G401 (cell line): ENCODE measurements at places on chromosomes 5 and 9.
A peak's percentile ranks its signal among the peaks of the same experiment; 100 is the strongest.

DNA sequence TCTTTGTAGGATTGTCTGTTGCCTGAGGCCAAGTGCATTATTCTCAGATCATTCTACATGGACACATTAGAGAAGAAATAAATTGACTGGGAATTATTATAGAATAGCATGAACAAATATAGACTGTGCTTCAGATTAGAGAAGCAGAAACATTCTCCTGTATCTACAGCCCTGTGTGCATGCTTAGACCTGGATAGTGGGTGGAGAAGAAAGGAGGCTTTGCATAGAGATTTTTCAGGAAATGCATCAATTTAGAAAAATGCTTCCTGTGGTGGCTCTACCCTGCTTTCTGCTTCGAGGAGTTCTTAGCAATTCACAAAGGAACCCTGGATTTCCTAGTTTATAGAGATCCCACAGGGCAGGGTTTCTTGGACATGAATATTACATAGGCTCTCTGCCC, 66.7 kb downstream of the IRX1 start:
- DNase-seq: no peak

- DNase-seq: no peak
Observed at GRCh38 chr5:178314961-178315820, 82.6 kb upstream of the PHYKPL start.

GRCh38 chr9:125889476-125890419, 142.6 kb downstream of the PBX3 start:
- peak; percentile 55 for DNase-seq

- no peak for DNase-seq
Observed at GRCh38 chr9:134359493-134360179, 33.4 kb downstream of the RXRA start.

- DNase-seq: no peak
Observed at GRCh38 chr5:10674582-10674981, 86.5 kb downstream of the DAP start.

DNA sequence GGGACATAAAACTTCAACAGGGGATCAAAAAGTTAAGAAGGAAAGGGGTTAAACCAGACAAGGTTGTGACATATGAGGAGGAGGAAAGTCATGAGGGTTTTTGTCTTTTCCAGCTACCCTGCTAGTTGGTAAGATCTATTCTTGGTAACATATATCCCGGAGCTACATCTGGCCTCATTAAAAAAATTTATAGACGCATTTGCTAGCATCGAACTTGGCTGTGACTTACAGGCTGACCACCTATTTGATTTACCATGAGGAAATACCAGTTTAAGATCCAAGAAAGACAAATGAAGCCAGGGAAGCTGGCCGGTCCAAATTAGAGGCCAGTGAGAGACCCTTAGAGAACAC, 87.6 kb upstream of the NIPAL4 start:
- no peak for DNase-seq

DNA sequence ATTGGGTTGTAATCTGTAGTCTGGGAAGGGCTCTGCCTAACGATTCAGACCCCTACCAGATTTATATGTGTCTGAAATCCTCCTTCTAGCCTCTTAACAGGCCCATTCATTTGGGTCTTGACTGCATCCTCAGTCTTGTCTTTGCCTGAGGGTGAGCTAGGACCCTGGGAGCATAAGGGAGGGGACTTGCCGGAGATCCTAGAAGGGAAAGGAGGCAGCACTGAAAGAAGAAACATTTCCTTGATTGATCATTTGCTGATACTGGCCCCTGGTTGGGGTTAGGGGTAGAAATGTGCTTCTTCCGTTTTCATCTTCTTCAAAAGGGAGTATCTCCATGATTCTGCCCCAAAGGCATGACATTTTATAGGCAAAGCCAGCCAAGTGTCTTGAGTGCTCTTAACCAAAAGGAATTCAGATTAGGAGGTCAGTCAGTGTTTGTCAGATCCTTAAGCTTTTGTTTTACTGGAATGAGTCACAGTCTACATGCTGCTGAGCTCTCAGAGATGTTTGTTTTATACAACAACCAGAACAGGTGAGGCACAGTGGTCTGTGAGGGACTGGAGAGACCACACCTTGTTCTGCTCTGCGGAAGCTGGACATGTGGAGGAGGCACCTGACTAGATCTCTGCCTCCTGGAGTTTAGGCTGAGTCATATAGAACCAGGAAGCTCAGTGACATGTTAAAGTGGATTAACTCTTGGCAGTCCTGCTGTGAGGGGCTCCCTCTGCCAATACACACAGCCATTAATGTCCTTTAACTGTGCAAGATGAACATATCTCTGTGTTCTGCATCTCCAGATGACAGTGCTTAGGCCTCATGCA, 37.7 kb downstream of the PCDHAC2 start:
- DNase-seq: peak; percentile 79

GRCh38 chr5:73954381-73954780, 328.4 kb downstream of the ARHGEF28 start:
- no peak for DNase-seq

DNA sequence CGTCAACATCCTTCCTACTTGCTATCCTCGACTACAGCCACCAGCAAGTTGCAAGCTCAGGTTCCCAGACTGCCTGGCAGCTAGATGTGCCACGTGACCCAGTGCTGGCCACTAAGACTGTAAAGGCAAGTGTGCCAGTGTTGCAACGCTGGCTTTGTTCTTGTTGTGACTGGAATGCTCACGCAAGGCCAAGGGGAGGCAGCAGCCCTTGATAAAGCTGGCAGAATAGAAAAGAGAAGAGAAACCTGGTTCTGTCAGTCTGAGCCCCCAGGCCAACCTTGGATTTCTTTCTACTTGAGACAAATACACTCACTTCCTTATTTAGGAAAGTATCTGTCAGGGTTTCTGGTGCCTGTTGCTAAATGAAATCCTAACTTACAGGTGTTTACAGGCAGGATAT, 113.0 kb downstream of the KLHL3 start:
- peak; percentile 97 for DNase-seq

DNA sequence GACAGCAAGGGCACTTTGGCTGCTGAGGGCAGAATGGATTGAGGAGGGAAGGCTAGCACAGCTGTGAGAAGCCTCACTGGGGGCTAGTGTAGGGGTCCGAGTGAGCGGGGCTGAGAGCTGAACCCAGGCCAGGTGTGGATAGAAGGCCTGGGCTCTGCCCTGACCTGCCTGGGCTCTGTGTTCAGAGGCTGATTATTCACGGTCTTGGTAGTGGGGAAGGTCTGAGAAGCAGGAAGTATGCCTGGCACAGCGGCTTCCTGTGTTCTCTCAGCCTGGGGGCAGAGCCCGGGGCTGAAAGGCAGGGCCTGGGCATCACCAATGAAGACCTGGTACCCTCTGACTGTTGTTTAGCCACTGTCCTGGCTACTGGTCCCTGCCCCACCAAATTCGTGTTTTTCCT, 136.4 kb upstream of the TBC1D2 start:
- DNase-seq: no peak

GRCh38 chr9:123033864-123034601, 566 bp downstream of the GPR21 start:
- peak; percentile 68 for DNase-seq

DNA sequence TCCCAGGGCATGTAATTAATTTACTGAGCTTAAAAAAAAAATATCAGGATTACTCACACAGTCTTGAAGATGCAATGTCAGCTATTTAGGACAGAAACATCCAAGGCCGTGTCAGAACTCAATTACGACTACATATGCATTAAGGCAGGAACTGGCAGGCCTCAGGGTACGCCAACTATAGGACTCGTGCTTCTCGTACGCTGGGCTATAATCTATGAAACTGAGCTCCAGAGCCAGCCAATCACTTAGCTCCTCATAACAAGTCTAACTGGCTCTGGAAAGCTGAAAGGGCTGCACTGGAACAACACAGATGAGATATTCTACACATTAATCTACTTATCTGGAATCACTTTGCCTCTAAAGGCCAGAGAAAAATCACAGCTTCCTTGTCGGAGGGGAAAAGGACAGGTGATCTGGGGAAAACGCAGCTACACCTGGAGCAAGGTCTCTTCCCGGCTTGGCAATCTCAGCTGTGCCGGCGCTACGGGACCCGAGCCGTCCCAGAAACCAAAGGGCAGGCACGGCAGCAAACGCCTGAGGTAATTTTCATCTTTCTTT, 212.0 kb downstream of the DEPDC1B start:
- no peak for DNase-seq

DNA sequence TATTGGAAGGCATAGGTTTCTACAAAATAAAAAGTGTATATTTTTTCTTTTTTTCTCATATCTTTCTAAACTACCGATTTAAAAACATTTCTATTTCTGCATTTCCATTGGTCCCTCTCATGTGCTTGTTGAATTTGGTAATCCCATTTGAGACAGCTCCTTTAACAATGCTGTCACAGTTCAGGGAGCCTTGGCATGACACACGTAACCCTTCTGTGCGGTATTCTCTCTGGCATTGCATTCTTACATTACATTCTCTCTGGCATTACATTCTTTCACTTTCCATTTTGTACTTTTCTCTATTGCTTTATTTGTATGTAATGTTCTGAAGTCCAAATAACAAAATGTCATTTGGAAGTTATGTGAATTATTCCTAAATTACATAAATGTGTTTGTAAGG, 150.7 kb upstream of the RASGRF2 start:
- no peak for DNase-seq

GRCh38 chr9:80320480-80320879, 748.7 kb downstream of the TLE4 start:
- DNase-seq: no peak

DNA sequence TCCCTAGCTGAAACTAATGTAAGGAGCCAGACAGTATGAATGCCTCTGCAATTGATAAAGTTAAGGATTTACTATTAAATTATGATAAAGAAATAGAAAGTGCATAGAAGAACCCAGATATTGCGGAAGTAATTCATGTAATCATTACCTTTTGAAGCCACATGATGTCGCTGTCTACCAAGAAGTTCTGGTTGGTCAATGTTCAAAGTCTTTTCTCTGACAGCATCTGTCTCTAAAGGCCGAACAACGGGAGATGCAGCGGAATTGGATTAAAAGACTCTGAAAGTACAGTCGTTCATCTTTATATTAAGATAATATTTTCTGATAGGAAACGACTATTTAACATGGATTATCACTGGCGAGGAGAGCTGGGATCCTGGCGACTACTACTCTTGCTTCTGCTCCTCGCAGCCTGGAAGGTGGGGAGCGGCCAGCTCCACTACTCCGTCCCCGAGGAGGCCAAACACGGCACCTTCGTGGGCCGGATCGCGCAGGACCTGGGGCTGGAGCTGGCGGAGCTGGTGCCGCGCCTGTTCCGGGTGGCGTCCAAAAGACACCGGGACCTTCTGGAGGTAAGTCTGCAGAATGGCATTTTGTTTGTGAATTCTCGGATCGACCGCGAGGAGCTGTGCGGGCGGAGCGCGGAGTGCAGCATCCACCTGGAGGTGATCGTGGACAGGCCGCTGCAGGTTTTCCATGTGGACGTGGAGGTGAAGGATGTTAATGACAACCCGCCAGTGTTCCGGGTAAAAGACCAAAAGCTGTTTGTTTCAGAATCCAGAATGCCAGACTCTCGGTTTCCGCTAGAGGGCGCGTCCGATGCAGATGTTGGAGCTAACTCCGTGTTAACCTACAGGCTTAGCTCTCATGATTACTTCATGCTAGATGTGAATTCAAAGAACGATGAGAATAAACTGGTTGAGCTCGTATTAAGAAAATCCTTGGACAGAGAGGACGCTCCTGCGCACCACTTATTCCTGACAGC, at the start of gene PCDHA8:
TSS of gene PCDHA8 (plus strand) at position 210 of the 985 bp plus-strand sequence. CDS start at position 345, 135 bp downstream.
- DNase-seq: peak; percentile 64

DNA sequence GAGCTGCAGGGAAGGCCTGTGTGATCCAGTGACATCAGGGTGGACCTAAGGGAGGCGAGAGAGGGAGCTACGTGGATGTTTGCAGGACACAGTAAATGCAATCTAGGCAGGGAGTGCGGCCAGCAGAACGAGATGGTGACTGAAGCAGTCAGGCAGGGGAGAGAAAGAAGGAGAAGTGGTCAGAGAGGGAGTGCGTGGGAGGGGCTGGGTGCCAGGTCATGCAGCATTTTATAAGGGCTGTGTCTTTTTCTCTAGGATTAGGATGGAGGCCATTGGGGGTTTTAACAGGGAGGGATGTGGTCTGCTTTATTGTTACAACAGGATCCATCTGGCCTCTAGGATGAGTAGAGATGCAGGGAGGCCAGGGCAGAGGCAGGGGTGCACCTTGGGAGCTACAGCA, 80.4 kb downstream of the DCP2 start:
- DNase-seq: no peak

GRCh38 chr5:1544294-1544961, 20.7 kb upstream of the LPCAT1 start:
- no peak for DNase-seq

GRCh38 chr9:127644943-127645342, 32.9 kb downstream of the STXBP1 start:
- DNase-seq: peak; percentile 30

- peak; percentile 86 for DNase-seq
Observed at GRCh38 chr9:17134396-17135294, at the start of gene CNTLN. Gene CNTLN (plus strand): TSS chr9:17135040. CDS start chr9:17135066, 26 bp downstream.

DNA sequence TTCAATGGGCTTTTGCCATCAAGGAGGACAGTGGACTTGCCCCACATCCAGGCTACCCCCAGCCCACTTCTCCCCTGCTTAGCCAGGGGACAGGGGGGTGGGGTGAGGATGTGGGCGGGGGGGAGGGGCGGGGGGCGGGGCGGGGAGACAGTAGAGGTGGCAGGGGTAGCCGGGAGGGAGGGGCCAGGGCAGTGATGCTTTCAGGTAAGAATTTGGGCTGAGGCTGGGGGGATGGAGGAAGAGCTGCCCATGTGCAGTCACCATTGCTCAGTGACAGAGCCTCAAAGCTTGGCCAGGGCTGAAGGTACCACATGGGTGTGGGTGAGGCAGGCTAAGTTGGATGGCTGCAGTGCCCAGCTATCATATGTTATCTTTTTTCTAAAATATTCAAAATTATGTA, 40.7 kb upstream of the HNRNPA0 start:
- DNase-seq: no peak

DNA sequence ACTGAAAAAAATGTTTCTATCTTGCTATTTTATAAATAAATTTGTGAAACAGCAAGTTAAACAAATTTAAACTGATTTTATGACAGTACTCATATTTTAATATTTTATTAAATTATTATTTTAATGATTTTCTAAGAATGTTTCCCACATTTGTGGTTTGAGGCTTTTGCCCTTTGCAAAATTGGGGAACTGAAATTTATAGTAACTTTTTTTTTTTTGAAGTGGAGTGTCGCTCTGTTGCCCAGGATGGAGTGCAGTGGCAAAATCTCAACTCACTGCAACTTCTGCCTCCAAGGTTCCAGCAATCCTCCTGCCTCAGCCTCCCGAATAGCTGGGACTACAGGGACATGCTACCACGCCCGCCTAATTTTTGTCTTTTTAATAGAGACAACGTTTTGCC, 7.2 kb upstream of the ADGRV1 start:
- DNase-seq: no peak
